ENCODE measurements at places on chromosomes 13 and 19. TPM values are rescaled to one million over a fixed set of nuclear protein-coding genes. Genes with fewer than 3 reads are reported as not detected.

Gene PRKCG
- total RNA-seq, result not detected

DNA sequence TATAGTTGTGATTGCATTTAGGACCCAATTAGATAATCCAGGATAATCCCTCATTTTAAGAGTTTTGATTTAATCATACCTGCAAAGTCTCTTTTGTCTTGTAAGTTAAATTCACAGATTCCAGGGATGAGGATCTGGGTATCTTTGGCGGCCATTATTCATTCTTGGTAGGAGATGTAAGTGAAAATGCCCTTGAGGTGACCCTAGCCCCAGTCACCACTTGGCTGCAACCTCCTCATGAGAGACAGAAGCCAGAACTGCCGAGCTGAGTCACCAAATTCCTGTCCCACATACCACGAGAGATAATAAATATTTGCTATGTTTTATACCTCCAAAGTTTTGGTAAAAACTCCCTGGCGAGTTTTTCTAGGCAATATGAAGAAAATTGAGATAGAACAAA, 389.4 kb downstream of the RFC3 start:
- no peak for DNase-seq

DNA sequence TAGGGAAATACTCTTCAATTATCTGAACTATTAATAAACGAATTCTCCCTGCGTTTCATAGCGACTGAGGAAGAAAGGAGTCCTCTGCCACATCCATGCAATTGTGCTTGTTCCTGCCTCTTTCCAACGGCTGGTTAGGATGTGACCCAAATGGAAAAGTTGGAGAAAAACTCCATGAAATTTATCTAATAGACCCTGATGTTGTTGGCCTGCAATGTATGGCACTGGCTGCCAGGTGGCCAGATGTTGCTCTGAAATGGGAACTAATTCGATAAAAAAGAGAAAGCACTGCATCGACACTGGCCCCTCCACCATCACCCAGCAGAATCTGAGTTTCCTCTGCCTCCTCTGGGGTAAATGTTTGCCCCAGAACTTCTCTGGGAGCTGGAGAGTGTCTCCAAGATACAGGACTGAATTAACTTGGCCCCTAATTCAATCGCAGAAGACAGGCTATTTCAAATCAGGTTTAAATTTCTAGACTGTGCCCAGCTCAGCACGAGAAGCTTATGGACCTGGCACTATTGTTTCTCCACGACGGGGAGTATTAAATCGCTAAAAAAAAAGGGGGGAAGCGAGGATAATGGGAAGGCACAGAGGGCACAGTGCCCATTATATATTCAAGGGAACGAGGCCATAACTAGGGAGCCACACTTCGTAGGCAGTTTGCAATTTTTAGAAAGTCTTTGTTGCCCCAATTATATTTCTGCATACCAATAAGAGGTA, 103.9 kb downstream of the ZIC5 start:
- DNase-seq, result no peak

GRCh38 chr13:24228852-24229458, 68.4 kb downstream of the SPATA13 start:
- DNase-seq, result no peak

DNA sequence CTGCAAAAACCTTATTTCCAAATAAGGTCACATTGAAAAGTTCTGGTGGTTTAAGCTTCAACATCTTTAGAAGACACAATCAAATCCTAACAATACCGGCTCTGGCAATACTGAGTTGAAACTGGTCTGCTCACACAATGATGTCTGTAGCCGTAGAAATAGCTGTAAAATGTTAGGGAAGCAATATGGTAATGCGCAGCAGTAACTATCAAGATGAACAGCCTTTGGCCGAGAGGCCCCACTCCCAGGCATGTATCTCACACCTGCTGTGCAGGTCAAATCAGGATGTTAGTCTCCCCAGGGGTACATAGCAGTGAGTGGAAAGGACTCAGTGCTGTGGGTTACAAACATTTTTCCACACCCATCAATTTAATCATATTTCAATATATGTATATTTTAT, 207.1 kb downstream of the KATNAL1 start:
- no peak for DNase-seq

- no peak for DNase-seq
Observed at GRCh38 chr13:73496711-73497110, 437.9 kb downstream of the KLF5 start.

DNA sequence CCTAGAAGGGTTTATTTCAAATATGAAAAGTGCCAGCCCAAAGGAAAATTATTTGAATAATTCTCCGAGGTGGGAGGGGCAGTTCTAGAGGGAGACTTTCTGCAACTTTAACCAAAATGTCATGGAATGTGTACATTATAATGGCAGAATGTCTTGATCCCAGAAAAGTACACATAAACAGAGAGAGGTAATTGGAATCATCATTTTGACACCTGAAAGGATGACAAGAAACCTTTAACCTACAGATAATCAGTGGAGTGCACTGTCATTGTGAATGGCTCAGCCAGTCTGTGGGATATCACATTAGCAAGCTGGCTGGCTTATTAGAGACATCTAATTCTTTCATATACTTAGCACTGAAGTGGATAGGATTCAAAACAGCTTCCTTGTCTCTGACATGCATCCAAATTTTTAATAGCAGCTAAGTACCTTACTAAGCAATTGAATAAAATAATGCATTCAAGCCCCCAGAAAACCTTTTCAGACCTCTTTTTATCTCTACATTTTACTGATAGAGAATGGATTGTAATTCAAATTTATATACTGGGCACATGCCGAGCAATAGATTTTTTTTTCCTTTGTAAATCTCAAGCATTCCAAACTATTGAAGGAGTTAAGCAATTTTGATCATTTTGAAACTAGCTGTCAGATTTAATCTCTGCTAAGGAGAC, 468.6 kb downstream of the COG6 start:
- no peak for DNase-seq

Gene BORA
- total RNA-seq, result 2.1 TPM

- peak; percentile 58 for DNase-seq
Observed at GRCh38 chr13:30835442-30835841, 70.6 kb upstream of the MEDAG start.

Gene SLC6A16
- 2.1 TPM for total RNA-seq

- DNase-seq, result no peak
Observed at GRCh38 chr19:46607448-46607841, 6.3 kb downstream of the CALM3 start.

GRCh38 chr19:55261671-55262126, 2.9 kb upstream of the PPP6R1 start:
- DNase-seq, result no peak

DNA sequence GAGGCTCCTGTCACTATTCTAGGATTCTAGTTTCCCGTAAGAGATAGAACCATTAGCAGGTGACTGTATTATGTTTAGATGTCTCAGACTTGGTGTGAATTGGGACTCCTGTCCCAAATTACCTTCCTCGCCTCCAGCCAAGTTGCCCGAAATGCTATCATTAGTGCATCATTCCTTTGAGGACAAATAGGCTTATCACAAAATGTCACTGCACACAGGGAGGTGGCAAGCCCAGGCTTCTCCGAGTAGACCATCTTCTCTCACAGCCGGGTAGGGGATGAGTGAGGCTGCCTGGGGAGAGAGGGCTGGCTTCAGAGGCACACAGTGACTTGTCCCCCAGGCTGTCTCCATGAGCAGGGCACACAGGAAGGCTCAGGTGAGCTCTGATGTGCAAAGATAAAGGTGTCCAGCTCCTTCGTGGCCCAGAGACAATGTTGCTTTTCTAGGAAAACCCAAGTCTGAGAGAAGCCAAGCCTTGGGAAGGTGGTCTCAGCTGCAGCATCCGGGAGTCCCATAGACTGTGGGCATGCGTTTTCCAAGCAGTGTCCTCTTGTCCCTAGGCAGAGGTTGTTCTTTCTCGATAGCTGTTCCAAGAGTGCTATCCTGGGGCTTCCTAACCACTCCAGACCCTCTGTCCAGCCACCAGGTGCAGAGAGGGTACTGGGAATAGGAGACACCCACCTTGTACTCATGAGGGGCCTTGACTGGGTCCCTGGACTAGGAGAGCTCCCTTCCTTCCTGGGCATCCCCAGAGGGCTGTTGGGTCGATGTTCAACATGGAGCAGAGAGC, 163.1 kb upstream of the TSHZ3 start:
- no peak for DNase-seq

Gene EEF2
- 1,491 TPM for total RNA-seq

Gene GIPC3
- 0.35 TPM for total RNA-seq

- DNase-seq, result no peak
Observed at GRCh38 chr19:45981350-45981749, 7.7 kb upstream of the NOVA2 start.

DNA sequence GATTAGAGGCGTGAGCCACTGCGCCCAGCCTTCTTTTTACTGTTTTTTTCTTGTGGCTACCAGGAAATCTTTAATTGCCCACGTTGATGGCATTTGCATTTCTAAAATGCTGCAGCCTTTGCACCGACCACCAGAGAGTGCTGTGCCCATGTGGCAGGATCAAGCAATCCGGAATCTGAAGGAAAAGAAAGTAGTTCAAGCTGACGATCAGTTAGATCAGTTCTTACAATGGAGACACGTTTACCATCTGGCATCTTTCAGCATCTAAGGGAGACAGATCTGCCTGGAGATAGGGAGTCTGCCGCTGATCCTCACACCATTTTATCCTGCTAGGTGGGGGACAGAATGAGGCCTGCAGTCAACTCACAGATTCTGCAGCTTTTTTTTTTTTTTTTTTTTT, 19.9 kb downstream of the TINCR start:
- no peak for DNase-seq

Gene SHISA7
- not detected for total RNA-seq

- no peak for DNase-seq
Observed at GRCh38 chr13:95485518-95486144, 66.9 kb upstream of the CLDN10 start.

Gene RAB4B
- total RNA-seq, result 21.8 TPM

GRCh38 chr13:28355822-28356371, 139.0 kb downstream of the FLT1 start:
- DNase-seq, result no peak

Gene ZNF181
- 23.1 TPM for total RNA-seq

- DNase-seq, result no peak
Observed at GRCh38 chr19:7856679-7857663, 17.2 kb downstream of the PRR36 start.

DNA sequence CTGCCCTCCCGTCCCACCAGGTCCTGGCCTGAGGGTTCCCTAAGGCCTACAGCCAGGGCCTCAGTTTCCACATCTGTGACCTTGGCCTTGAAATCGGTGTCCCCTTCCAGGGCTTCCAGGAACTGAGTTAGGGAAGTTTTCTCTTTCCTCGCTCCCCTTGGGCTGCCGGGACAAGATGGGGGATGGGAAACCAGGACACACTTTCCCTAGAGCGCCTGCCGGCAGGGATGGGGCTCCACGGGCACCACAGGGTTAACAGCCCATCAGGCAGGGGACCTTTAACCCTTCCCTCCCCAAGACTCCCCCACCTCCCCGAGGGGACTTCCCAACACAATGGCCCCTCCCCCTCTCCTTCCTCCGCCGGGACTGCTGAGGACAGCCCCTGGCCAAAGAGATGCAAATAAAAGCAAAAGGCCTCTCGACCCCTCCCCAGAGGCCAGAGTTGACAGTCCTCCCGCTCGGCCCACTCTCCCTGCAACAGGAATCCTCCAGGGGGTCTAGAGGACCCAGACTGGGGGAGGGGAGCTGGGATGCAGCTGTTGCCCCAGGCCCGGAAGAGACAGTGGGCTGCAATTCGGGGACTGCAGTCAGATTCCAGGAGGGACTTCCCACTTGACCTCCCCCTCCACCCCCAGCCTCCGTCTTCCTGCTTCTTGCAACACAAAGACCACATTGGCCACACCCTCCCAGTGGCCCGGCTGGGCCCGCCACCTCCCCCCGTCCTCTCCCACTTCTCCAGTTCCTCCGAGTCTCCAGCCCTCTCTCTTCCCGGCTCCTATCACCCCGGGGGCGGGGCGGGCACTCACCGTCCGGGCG, 3.4 kb downstream of the BBC3 start:
- peak; percentile 85 for DNase-seq

- no peak for DNase-seq
Observed at GRCh38 chr19:44598880-44599279, 14.5 kb upstream of the IGSF23 start.

Gene GFY
- total RNA-seq, result not detected

Gene FGF22
- 4.4 TPM for total RNA-seq

- DNase-seq, result no peak
Observed at GRCh38 chr19:12935071-12935470, 1.6 kb upstream of the FARSA start.

GRCh38 chr13:37701972-37702371, 103.4 kb upstream of the POSTN start:
- no peak for DNase-seq

- DNase-seq, result no peak
Observed at GRCh38 chr19:4430760-4431159, 26.8 kb downstream of the UBXN6 start.

GRCh38 chr13:73945871-73946270, 188.3 kb downstream of the KLF12 start:
- DNase-seq, result no peak

Gene PSMD8
- 100 TPM for total RNA-seq

- DNase-seq, result no peak
Observed at GRCh38 chr13:94568443-94568842, 27.5 kb downstream of the TGDS start.

GRCh38 chr19:16589917-16590316, 17.7 kb upstream of the SLC35E1 start:
- no peak for DNase-seq

Gene RFPL4AL1
- total RNA-seq, result not detected

DNA sequence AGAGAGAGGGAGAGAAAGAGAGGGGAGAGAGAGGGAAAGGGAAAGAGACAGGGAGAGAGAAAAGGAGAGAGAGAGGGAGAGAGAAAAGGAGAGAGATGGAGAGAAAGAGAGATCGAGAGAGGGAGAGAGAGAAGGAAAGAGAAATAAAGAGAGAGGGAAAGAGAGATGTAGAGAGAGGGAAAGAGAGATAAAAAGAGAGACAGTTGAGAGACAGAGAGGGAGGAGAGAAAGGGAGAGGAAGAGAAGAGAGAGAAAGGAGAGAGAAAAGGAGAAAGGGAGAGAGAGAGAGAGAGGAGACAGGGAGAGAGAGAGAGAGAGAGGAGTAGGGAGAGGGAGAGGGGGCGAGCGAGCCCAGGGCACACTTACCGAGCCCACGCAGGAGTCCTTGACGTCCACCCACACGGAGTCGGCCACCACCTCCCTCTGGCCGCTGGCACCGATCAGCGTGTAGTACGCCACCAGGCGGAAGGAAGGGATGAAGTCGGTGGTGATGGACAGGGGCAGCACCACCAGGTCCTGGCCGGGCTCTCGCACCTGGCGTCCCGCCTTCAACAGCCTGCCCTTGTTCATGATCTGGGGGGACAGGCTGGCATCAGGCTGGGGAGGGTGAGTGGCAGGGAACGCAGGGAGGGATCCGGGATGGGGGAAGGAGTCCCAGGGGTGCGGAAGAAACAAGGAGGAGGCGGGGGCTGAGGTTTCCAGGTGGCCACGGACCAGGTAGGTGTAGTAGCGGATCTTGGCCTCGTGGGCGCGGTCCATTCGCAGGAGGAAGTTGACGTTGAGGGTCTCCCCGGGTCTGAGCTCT, 10.0 kb downstream of the C3 start:
- DNase-seq, result no peak

DNA sequence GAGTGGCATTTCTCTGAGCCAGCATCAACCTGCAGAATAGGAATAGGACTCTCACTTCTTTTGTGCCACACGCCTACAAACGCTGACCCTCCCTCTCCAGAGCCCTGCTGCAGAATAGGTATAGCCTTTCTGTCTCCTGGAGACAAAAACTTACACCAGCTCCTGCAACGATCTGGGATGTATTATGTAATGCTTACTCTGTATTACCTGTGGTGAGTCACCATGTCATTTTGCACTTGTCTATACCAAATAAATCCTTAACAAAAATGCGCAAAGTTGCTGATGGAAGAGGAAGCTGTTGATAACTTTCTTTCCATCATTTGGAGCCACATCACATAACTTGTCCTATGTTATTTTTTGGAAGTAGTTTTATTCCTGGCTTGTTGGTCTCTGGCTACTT, 155.8 kb upstream of the FNDC3A start:
- DNase-seq, result no peak

Gene NLRP4
- not detected for total RNA-seq

All from ovary (tissue), 10 donors.